ENCODE measurements at places on chromosomes 13 and 19.
A peak's percentile ranks its signal among the peaks of the same experiment; 100 is the strongest.

- no peak for DNase-seq
Observed at GRCh38 chr13:113645329-113645728, 12.7 kb downstream of the ATP4B start.

DNA sequence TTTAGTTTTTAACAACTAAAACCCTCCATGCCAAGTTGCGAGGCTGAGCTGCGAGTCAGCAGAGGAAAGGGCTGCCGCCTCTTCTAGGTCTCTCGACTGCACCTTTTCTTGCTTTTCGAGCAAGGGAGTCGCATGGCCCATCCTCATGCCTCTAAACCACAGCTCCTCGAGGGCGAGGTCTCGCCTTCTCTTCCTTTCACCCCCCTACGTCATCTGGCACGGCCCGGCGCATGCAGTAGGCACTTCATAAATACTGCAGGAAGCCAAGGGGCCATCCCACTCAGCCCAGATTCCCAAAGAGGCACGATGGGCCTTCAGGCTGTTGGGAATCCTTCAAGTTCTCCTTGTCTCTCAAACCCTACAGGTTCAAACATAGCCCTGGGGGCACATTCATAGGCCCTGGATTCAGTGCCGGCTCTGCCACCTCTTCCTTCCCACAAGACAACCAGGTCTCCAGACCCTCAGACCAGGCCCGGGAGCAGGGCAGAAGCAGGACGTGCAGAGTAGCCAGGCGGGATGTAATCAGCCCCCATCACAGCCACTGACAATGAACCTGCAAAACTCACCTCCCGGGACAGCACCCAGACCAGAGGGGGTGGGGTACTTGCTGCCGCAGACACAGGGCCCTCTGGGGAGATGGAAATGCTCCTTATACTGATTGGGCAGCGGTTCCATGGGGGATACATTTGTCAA, 41.7 kb downstream of the GGACT start:
- no peak for DNase-seq

DNA sequence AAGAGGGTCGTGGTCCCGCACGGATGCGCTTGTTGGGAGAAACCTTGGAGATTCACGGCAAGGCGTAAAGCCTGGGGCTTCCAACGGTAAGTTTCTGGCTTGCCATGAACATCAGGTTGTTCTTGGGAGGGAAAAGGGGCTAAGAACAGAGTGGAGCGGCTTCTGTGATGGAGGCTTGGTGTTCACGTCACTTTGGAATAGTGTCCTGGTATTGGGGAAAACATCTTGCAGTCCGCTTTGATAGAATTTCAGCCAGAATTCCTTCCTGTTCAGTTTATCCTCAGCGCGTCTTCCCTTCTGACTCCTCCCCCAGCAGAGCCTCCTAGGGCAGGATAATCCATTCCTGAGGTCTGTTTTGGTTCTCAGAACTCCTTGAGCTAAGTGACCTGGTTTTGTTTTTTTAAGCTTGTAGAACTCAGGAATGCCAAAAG, 2.0 kb downstream of the KCTD15 start:
- DNase-seq: no peak

DNA sequence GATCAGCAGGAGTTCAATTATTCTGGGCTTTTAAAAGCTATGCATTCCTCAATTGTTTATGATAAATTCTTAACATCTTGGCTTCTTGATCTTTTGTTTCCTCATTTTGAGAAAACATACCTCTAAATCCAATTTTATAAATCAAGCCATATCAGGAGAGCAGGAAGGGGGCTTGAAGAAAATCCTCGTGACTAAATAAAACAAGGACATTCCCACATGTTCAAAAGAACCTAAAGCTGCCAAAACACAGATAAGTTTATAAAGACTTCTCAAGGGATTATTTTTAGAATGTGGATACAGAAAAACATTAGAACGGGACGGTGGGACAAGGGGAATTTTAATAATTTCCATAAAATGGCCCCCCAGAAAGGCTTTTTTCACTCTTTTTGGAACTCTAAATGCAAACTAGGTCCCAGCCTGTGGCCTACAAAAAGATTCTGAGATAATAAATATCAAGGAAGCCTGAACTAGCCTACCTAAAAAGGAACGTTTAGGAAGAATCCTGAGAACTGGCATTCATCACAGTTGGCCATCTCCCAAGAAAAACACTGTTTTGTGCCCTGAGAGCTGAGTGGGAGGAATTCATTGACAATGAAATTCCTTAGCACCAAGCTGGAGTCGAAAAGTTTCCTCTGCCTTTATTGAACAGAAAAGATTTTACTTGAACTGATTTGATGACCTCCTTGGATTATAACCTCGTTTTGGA, 30.1 kb downstream of the ZAR1L start:
- peak; percentile 21 for DNase-seq

DNA sequence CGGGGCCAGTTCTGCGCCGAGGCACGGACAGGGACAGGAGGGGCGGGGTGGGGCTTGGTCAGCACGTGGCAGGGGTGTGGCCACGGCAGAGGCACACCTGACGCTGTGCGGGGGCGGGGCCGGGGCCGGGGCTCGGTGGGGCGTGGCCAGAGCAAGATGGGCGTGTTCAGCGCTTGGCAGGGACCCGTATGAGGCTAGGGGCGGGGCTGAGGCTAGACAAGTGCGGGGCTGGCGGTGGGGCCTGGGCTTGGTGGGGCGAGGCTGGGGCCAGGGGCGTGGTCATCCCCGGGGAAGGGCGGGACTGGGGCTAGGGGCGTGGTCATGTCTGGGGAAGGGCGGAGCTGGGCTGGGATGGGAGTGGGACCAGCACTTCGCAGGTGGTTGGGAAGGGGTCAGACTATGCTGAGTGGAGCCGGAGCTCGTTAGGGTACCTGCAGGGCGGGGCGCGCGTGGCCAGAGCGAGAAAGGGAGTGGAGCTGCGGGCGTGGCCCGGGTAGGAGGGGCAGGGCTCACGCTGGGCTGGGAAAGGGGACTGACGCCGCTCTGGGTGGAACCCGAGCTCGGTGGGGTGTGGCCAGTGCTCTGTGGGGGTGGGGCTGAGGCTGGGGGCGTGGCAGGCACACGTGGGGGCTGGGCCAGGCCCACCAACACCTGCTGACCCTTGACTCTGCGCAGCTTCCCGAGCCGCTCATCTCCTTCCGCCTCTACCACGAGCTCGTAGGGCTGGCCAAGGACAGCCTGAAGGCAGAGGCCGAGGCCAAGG, 12.8 kb downstream of the POLR2E start:
- no peak for DNase-seq

- no peak for DNase-seq
Observed at GRCh38 chr13:27487776-27488175, 37.4 kb upstream of the MTIF3 start.

DNA sequence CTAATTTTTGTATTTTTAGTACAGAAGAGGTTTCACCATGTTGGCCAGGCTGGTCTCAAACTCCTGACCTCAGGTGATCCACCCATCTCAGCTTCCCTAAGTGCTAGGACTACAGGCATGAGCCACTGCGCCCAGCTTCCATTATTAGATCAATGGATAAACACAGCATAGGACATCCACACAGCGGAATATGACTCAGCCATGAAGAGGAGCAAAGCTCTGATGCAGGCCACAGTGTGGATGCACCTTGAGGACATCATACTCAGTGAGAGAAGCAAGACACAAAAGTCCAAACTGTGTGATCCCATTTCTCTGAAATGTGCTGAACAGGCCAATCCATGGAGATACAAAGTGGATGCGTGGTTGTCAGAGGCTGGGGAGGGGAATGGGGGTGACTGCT, 4.9 kb upstream of the ZBTB7A start:
- DNase-seq: no peak

GRCh38 chr13:76942363-76942762, 5.9 kb upstream of the ACOD1 start:
- no peak for DNase-seq

DNA sequence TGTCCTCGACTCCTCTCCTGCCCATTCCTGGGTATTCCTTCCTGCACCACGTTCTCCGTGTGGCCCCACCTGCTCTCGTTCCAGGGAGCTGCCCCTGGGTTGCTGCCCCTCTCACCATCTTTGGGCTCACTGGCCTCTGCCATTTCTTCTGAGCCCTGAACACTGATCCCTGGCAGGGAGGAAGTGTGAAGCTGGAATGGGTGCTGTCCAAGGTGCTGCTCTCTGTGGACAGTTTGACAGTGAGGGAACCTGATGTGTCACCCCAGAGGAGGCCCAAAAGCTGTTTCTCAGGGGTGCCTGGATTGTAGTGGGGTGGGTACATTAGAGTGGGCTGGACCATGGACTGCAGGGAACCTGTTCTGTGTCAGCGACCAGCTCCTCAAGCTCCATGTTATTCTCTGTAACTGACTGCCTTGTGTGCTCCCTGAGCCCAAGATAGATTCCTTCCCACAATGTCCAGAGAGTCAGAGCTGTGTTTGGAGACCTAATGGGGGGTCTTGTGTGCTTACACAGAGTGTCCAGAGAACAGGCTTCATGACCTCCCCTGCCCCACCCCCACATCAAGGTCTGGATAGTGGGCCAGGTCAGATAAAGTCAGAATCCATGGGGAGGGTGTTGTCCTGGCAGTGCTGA, 7.2 kb upstream of the CEACAM8 start:
- no peak for DNase-seq

- no peak for DNase-seq
Observed at GRCh38 chr13:114140131-114140905, 7.9 kb upstream of the RASA3 start.

GRCh38 chr19:3672993-3673392, 27.3 kb downstream of the PIP5K1C start:
- no peak for DNase-seq

DNA sequence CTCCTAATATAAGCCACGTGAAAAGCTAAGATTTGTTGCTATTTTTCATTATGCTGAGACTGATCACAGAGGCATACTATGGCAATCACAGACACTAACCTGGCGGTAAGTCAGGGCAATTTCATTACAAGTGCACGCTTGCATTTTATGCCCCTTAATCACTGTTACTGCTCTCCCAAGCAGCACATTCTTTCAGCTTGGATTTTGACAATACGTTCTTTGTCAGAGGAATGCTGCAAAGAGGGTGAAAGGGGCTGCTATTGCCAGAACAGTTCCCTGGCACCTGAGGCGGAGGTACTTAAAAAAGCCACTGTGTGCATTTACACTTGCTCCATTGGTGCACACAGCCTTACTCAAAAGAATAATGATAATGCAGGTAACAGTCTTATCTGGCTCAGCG, 346.6 kb downstream of the RFC3 start:
- no peak for DNase-seq

DNA sequence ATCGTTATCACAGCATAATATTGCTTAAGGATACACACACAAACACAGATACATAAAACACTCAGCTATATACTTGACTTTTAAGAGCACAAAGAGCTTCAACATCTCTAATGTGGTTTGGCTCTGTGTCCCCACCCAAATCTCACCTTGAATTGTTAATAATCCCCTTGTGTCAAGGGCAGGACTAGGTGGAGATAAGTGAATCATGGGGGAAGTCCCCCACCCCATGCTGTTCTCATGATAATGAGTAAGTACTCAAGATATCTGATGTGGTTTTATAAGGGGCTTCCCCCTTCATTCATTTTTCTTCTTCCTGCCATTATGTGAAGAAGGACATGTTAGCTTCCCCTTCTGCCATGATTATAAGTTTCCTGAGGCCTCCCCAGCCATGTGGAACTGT, 481.4 kb downstream of the PCDH9 start:
- DNase-seq: no peak

- no peak for DNase-seq
Observed at GRCh38 chr13:76884186-76884906, 1.9 kb downstream of the KCTD12 start.

DNA sequence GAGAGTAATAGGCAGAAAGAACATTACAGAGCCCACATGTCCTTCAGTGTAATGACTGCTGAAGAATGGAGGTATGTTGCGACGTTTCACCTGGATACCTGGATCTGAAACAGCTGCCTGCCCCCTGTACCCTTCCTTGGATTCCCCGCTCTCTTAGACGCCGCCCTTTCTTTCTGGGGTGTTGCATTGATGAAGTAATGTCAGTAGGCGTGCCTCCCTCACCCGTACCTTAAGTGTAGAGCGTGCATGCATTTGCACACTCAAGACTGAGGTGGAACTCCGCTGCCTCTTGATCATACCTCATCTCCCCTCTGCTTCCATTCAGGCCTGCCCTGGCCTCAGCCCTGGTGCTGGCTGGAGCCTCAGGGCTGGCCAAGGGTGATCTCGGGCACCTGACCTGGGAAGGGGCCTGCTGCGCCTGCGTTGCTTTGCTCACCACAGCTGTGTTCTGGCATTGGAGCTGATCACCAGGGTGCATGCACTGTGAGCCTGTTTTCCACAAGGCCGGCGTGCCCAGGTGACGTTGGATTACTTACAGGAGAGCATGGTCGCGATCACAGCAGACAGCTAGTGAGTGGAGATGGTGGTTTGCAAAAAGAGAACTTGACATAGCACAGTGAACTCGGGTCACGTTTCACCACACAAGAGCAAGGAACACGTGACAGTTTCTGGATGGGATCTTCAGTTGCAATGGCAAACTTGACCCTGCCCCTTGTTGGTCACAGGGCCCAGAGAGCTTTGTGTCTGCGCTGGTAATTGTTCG, 99.0 kb downstream of the ARHGEF7 start:
- DNase-seq: no peak

GRCh38 chr13:107846642-107847041, 368.7 kb downstream of the LIG4 start:
- DNase-seq: no peak

- no peak for DNase-seq
Observed at GRCh38 chr13:30526612-30527495, 61.1 kb upstream of the HMGB1 start.

DNA sequence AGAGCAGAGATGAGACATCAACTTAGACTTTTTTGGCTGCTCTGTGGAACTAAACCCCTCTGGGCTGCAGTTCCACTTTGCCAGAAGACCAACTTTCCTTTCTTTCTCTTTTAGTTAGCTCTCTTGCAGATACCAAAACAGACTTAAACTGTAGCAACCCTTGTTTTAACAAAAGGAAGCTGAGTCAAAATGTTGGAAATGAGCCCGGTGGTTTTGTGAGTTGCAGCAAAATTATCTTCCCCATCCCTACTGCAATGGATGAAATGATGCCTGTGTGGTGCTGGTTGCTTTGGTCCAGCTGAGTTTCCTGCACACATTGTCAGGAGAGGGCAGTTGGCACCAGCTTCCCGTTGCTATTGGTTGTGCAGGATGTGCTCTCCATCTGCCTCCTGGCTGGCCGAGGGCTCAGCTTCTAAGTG, 115.3 kb downstream of the LRCH1 start:
- peak; percentile 78 for DNase-seq

DNA sequence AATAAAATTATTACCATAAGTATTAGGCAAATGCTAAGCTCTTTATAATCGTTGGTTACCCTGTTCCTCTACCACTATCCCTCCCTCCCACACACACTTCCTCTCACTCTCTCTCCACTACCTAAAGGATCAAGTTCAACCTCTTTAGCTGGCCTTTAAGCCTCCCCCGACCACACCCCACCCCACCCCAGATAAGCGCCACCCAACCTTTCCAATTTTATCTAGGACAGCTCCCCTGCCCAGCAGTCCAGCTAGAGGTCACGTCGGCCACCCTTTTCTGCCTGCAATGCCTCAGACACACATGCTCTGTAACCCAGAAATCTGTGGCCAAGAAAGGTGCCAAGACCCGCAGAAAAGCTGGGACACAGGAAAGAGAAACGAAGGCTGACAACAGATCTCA, 1.1 kb downstream of the LYPD4 start:
- no peak for DNase-seq
